CD4-positive, alpha-beta T cell treated with Interferon alpha-2 for 1 hour (primary cell): ENCODE measurements at places on chromosomes 6 and 20.
A peak's percentile ranks its signal among the peaks of the same experiment; 100 is the strongest.

- no peak for DNase-seq
Measured at GRCh38 chr20:48809673-48810072, 18.1 kb downstream of the PREX1 start.

- no peak for DNase-seq
Measured at GRCh38 chr6:80921861-80922460, 815.5 kb downstream of the BCKDHB start.

- DNase-seq: no peak
Measured at GRCh38 chr6:109296971-109297372, 85.3 kb downstream of the CD164 start.

GRCh38 chr20:64154590-64155257 is 9.5 kb upstream of the MYT1 start:
- no peak for DNase-seq

DNA sequence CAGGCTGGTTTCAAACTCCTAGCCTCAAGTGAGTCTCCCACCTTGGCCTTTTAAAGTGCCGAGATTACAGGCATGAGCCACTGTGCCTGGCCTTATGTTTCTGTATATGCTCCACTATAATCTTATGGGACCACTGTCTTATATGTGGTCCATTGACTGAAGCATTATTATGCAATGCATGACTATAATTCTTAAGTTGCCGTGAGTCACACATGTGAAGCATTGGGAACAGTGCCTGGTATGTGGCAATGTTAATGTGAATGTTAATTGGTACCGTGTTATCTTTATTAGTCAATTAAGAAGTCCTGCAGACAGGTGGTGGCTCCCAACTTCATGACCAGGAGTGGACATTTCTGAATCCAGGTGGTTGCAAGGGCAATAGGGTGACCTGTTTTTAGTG is 14.7 kb upstream of the ASXL1 start:
- no peak for DNase-seq

GRCh38 chr6:26571592-26572296 is 25.0 kb upstream of the ABT1 start:
- peak; percentile 82 for DNase-seq

GRCh38 chr6:28643017-28643740 is 117.5 kb downstream of the GPX5 start:
- no peak for DNase-seq

GRCh38 chr6:138638604-138639003 is 135.0 kb upstream of the CCDC28A start:
- DNase-seq: no peak

DNA sequence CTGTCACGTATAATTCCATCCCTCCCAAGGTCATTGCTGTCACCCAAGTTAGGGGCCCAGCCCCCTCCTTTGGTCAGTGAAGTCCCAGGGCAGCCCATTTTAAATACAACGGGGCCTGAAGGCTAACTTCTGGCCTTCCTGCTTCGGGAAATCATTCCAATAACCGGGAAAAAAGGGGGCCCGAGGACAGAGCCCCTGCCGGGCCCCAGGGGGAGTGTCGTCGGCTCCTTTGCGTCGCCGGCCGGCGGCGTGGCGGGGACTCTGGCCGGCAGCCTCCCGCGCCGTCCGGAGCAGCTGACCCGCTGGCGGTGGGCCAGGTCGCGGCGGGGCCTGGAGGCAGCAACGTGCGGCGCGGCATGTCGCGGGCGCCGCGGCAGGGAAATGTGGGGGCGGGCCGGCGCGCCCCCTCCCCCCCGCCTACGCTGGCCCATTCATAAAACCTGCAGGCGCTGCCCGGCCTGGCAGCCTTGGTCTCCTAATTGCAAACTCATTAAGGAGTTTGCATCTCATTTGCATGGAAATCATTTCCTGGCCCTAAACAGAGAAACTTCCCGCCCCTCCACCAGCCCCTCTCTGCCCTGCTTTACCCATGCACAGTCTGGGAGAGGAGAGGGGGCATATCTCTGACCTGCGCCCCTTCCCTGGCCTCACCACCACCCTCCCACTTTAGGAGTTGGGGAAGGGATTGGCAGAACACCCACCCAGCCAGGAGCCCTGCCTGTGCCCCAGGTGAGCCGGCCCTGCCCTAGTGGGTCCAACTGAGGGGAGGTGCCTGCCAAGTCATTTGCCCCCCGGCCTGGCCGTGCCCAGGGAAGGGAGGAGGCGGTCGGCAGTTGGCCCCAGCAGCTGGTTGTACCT is 50.7 kb downstream of the MRPL14 start:
- DNase-seq: no peak

DNA sequence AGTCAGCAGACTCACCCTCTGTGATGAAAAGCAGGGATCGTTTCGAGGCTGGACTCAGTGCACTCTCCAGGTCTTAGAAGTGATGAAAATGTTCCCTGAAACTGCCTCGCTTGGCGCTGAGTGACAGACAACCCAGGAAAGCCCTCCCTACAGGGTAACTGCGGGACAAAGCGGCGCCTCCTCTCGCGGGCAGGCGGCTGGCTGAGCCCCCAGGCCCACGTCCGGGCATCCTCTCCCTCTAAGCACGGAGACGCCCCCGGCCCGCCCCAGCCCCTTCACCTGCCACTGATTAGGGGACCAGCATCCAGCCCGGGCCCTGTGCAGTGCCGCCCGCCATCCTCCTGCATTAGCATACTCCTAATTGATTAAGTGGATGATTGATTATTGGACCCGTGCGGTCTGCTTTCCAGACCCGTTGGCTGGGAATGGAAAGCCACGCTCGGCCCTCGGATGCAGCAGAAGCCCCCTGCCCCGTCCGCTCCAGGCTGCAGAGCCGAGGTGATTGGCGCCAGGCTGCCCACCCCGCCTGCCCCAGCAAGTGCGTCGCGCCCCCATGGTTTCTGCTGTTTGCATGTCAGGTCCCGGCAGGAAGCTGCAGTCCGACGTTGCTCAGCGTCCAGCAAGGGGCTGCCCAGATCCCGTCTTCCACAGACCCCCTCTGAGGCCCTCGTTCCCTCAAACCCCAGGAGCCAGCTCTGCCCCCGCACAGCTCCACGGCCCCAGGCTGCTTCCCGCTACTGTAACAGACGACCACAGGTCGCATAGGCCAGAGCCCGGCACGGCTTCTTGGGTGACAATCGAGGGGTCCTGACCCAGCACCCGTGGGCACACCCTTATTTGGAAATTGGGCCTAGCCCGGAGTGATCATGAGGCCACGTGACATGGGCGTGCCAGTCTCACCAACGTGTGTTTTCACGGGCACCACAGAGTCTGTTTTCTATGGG is 131.6 kb downstream of the DLL1 start:
- no peak for DNase-seq

GRCh38 chr6:113982055-113982550 is 11.2 kb upstream of the HDAC2 start:
- no peak for DNase-seq

GRCh38 chr6:25603251-25603650 is 48.8 kb upstream of the SCGN start:
- DNase-seq: no peak
